ENCODE measurements at places on chromosomes 3 and 15. TPM values are rescaled to one million over a fixed set of nuclear protein-coding genes. Genes with fewer than 3 reads are reported as not detected.

GRCh38 chr15:70781236-70781635 lies 17.9 kb upstream of the UACA start:
- DNase-seq, result no peak

DNA sequence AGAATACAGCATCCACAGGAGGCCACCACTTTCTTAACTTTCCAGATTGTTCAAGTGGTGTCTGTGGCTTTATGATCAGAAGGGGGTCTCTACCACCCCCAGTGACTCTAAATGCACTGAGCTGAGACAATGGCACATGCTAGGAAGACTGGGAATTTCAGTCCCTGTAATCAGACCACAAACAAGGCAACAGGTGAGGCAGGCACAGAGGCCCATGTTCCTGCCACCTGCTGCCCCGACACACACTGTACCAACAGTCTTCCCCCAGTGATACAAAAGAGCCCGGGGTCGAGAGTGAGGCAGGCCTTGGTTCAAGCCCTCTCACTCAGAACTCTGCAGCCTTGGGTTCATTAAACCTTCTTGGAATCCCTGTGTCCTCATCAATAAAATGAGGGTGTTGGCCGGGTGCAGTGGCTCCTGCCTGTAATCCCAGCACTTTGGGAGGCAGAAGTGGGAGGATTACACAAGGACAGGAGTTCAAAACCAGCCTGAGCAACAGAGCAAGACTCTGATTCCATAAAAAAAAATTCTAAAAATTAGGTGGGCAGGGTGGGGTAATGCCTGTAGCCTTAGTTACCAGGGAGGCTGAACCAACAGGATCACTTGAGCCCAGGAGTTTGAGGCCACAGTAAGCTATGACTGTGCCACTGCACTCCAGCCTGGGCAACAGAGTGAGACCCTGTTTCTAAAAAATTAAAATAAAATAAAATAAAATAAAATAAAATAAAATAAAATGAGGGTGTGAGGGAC lies 55.8 kb downstream of the ADCY5 start:
- DNase-seq, result no peak

DNA sequence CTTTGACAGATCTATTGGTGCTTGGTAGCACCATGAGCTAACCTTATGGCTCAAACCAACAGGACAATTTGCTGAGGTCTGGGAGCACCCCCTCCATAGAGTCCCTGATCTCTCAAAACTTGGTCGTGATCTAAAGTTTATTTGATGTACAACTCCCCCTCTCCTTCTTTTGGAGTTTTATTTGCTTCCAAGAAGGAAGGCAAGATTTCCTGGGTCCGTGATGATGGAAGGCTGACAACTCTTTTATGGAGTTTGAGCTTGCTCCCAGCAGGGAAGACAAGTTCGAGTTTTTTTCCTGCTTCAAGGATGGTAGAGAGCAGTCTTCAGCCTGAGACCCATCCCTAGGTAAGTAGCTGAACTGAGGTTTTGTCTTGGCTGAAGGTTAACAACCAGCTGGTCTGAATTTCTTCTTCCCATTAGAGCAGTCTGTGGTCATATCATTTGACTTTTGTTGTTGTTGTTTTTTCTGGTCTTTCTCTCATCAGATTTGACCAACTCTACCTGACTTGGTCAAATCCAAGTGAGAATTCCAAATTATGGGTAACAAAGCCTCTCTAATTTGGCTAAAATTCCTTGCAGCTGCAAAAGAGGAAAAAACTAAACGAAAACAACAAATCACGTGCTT lies 2.8 kb upstream of the MUC20 start:
- DNase-seq, result no peak

SLC25A38 gene
- polyA plus RNA-seq, result 35.1 TPM

DNA sequence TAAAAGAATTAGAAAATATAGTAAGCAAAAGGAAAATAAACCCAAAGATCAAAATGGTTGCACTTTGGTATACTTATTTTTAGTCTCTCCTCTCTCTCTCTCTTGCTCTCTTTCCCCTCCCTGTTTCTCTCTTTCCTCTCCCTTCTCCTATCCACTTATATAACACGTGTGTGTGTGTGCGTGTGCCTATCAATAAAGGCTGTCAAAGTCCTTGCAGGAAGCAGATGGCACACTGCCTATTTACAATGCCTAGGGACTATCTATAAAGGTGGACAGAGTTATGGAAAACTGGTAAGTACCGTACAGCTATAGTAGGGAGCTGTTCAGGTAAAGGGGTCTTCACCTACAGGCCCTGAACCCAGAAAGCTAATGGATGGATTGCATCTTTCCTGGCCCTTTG lies 161.6 kb downstream of the SQOR start:
- no peak for DNase-seq

ZNF80 gene
- polyA plus RNA-seq, result not detected

COL6A5 gene
- 0.07 TPM for polyA plus RNA-seq

TM4SF18 gene
- 33.1 TPM for polyA plus RNA-seq

- no peak for DNase-seq
These were observed 31.8 kb downstream of the PLXNA1 start for GRCh38 chr3:127014536-127015281.

DNA sequence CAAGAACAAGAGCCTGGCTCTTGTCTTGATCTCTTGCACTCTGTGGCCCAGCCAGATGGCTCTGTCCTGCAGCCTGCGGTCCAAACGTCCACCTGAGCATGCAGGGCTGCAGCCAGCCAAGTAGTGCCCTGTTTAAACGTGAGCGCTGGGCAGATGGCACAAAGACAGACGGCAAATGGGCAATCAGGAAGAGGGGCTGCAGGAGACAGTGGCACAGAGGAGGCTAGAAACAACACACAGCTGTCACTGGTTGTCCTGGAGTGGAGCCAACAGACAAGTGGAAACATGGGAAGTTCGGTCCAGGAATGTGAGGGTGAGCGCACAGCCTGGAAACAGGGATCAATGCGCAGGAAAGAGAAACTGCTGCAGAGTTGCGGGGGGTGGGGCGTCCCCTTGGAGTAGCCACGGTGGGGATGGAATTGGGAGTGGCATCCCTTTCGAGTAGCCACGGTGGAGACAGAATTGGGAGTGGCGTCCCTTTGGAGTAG lies 10.7 kb upstream of the ZXDC start:
- DNase-seq, result no peak

SIDT1 gene
- polyA plus RNA-seq, result 2.6 TPM

DNA sequence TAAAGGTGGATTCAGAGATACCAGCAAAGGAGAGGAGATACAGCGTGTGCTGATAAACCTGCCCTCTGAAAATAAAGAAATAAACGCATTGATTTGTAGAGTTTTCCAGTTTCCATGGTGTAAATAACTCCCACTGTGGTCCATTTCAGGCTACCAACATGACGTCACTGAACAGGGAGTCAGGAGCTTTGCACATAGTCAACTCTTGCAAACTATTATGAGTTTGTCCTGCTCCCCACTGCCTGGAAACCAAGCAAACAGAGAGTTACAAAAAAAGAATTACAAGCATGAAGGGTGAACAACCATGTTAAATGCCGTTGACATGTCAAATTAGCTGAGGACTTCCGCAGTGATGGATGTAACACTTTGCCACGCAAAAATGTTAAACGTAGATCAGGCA lies 70.4 kb upstream of the GATA2 start:
- DNase-seq, result no peak

GRCh38 chr15:51917493-51917892 lies 54.1 kb downstream of the LEO1 start:
- no peak for DNase-seq

PRKCD gene
- 22.6 TPM for polyA plus RNA-seq

GRCh38 chr3:157447026-157447694 lies 10.5 kb downstream of the PTX3 start:
- no peak for DNase-seq

DNA sequence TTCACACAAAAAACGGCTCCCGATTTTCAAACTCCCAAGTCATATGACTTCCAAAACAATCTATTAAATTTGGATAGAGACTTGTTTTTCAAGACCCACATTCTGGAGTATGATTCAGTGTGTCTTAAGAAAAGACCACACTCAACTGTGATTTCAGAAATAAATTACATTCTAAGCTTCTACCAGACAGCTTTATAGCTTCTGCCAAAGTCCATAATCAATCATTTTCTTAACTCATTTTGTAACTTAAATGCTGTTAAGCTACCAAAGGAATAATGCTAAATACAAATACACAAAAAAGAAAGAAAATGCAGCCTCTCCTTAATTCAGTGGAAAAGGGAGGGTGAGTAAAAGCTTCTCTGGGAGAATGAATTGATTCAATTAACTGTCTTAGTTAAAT lies 192.3 kb upstream of the P2RY1 start:
- DNase-seq, result no peak

RAD51 gene
- polyA plus RNA-seq, result 13.3 TPM

DNA sequence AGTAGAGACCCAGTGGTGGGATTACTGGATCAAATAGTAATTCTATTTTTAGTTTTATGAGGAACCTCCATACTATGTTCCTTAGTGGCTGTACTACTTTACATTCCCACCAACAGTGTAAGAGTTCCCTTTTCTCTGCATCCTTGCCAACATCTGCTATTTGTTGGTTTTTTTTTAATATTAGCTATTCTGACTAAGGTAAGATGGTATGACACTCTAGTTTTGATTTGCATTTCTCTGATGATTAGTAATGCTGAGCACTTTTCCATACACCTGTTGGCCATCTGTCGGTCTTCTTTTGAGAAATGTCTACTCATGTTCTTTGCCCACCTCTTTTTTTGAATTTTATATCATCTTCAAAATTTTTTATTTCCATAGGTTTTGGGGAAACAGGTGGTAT lies 34.2 kb upstream of the RAP2B start:
- no peak for DNase-seq

KCNMB3 gene
- 6.5 TPM for polyA plus RNA-seq

- DNase-seq, result no peak
These were observed 3.3 kb downstream of the PPP4R2 start for GRCh38 chr3:72999951-73000350.

DNA sequence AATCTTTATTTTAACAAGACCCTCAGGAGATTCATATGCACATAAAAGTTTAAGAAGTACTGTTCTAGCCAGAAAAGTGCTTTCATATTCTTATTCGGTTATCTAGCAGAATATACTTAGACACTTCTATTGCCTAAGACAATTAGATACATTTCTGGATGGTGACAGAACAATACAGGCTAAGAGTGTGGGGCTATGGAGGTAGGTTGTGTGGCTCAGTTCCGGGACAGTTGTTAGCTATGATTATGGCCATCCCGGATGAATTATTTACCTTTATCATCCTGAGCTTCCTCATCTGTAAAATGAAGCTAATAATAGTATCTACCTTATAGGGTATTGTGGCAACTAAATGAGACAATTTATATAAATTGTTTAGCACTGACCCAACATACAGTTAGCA lies 6.6 kb downstream of the FAM98B start:
- no peak for DNase-seq

- DNase-seq, result no peak
These were observed 8.6 kb upstream of the TNFAIP8L3 start for GRCh38 chr15:51103330-51103729.

DNA sequence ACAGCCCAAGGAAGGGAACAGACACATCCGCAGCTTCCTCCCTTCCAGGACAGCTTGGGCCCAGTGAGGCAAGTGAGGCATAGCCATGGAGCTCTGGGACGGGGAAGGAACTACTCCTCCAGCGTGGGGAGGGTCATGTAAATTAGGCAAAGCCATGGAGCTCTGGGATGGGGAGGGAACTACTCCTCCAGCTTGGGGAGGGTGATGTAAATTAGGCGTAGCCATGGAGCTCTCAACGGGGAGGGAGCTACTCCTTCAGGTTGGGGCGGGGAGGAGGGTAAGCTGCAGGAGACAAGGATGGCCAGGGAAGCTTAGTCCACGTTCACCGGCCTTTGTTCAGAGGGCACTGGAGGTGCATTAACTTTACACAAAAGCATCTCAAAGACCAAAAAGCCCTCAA lies 21.1 kb upstream of the BDH1 start:
- DNase-seq, result no peak

DNA sequence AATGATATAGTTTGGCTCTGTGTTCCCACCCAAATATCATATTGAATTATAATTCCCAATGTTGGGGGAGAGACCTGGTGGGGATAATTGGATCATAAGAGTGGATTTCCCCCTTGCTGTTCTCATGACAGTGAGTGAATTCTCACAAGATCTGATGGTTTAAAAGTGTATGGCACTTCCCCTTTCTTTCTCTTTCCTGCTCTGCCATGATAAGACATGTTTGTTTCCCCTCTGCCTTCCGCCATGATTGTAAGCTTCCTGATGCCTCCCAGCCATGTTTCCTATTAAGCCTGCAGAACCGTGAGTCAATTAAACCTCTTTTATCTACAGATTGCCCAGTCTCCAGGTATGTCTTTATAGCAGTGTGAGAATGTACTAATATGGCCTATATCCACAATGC lies 126.7 kb upstream of the GMNC start:
- DNase-seq, result no peak

DNA sequence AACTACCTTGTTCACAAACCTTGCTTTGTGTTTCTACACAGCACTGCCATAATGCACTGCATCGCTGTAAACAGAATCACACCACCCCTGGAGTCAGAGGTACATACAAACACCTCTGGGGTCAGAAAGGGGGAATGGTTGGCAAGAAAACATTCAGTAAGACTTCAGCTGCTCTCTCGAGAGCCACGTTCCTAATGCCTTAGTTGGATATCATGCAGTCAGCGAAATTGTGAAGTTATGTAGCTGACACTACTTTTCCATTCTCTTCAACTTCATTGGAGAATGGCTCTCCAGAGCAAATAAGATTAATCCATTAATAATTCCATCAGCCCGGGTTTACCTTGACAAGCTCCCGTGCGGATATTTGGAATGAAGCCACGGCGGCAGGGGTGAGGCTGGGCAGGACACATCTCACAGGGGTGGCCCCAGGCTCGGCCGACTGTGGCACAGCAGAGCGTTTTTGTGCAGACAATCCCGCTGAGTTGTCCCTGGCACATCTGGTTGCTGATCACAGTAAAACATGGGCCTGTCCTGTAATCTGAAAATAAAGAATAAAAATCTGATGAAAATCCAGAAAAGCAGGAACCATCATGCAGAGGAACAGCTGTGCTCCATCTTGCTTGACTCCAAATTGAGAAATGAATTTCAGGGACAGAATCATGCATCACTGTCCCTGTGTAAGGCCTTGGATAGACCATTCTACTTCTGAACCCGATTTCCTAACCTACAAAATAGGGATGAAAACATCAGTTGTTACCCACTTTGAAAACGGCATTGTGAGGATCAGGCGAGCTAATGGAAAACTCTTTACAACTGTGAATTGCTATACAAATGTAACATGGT lies 108.0 kb downstream of the FBN1 start:
- no peak for DNase-seq

- no peak for DNase-seq
These were observed 160.8 kb upstream of the TLE3 start for GRCh38 chr15:70258369-70259027.

FEZF2 gene
- not detected for polyA plus RNA-seq

DLEC1 gene
- 0.75 TPM for polyA plus RNA-seq

Data from right renal cortex interstitium (tissue), 3 donors.